ENCODE measurements at places on chromosomes 12 and 14.
A peak's percentile ranks its signal among the peaks of the same experiment; 100 is the strongest.

- DNase-seq = no peak
Measured at GRCh38 chr14:65585216-65585615, 172.7 kb downstream of the FUT8 start.

- peak; percentile 83 for DNase-seq
Measured at GRCh38 chr12:10213168-10214135, 775 bp downstream of the GABARAPL1 start.

- DNase-seq = no peak
Measured at GRCh38 chr12:93146263-93146939, 217.3 kb upstream of the EEA1 start.

DNA sequence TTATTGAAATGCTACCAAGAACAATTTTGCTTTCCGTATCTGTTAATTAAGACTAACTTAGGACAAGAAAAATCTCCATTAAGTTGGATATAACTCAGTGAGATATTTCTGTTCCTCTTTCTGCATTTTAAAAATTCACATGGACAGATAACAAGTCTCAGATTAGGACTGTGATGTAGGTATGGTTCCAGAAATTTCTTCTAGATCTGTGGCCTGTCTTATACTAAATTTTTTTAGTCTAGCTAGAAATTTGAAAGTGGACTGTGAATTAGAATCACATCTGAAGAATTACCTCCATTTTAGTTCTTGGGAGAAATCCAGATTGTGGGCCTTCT is 41.6 kb downstream of the USP15 start:
- DNase-seq = no peak

GRCh38 chr14:58060898-58061297 is 91.1 kb downstream of the ARMH4 start:
- DNase-seq = no peak

DNA sequence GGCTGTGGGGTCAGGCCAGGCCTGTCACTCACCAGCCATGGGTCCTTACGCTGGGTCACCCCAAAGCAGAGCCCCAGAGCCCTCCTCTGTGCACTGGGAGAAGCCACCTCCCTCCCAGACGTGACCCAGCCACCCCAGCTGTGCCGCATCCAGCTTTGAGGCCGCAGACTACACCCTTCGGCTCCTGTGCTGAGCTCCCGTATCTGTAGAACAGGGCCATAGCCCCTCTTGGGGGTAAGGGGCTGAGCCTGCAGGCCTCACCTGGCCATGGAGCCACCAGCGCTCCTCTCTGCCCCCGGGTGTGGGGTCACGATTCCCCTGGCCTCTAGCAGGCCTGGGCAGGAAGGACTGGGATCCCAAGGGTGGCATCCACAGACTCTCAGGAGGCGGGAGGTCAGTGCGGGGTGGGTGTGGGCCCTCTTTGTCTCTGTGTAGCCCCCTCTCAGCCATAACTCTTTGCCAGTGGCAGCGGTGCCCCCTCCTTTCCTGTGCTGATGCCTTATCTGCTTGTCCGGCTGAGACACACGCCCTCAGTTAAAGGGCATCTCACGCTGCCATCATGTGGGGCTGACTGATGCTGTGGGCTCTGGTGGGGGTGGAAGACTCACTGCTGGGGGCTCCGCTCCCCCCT is 16.3 kb downstream of the ASPG start:
- DNase-seq = no peak

DNA sequence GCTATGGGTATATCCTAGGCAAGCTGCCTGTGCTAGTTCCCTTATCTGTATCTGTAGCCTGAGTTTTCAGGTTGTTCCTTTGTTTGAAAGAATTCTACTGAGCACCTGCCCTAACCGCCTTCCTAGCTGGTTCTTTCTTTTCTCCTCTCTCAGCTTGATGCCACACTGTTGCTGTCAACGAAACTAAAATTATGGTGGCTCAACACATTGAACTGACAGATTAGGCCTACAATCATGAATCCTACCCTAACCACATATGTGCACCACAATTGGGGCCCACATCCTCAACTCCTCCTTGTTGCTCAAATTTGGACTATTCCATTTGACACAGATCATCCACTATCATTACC is 36.2 kb upstream of the RESF1 start:
- DNase-seq = no peak

DNA sequence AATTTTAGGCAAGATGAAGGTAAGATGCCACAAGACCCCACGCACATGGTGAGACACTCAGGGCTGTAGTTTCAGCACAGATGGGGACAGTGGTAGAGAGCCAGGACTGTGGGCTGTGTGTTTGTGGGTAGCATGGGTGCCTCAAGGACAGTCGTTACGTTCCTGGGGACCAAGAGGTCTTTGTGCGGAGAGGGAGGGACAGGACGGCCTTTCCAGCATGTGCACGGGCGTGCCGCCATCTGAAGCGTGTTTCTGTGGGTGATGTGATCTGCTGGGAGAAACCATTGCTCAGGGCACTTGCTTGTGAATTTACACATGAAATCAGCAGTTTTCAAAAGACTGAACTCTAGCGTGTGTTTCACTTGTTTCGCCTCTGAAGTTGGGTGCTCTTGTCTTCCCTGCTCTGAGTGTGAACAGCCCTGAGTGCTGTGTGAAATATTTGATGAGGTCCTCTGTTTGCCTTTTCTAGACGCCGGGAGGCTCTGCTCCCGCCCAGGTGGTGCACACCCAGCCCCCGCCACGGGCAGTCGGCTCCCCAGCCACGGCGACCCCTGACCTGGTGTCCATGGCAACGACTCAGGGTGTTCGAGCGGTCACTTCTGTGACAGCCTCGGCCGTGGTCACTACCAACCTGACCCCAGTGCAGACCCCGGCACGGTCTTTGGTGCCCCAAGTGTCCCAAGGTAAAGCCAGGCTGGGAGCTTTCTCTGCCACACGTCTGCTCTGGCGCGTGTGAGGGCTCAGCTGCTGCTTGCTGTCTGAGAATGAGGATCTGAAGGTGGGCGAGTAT is 82.3 kb downstream of the DDX51 start:
- DNase-seq = no peak

DNA sequence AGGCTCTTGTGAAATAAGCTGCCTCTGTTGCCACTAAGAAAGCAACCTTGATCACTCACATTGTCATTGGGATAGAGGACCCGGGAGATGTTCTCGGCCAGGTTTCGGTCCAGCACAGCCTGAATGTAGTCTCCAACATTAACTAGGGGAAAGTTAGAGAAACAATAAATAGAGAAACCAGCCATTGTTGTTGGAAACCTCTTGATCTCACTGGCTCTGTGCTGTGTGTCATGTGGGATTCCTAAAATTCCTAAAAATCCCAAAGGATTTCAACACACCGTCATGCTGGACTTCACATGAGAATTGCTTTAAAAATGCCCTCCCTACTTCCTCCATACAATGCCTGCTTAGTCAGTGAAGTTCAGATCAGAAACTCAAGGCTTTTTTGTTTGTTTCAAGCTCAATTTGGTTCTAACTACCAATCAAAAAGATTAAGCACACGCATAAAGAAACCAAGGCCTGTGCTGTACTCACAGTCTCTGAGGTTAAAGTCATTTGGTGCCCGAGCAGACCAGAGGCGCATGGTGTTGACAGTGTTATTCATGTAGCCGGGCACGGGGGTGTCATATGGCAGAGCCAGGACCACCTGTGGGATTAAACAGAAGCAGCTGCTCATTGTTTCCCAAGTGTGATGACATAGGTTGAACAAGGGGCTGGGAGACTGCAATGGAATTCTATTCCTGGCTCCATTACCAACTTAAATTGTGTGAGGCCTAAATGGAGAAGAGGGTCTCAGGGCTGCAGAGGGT is 23.6 kb downstream of the PYGL start:
- no peak for DNase-seq

Measured in stimulated activated CD8-positive, alpha-beta memory T cell treated with anti-CD3 and anti-CD28 coated beads, Interleukin-7, amount 100 ng/mL, for 4 hours (primary cell).